ENCODE measurements at places on chromosomes 5 and 9.

- no peak for DNase-seq
Observed at GRCh38 chr5:181024245-181025064, 15.6 kb upstream of the BTNL9 start.

DNA sequence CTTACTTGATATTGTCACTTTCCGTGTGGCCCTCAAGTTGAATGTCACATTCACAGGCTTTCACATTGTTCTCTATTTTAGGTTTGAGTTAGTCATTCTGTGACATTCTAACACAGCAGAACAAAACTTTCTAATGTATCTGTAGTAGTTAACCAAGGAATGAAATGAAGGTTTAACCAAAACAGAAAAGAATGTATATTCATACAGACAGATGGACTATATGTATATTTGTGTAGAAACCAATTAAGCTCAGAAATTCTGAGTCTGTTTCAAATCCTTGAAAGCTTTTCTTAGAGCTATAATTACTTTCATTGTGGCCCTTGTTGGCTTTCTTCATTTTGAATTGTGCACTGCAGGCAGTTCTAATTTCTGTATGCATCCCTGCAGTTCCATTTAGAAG, 654.7 kb downstream of the LRRC70 start:
- DNase-seq, result no peak

DNA sequence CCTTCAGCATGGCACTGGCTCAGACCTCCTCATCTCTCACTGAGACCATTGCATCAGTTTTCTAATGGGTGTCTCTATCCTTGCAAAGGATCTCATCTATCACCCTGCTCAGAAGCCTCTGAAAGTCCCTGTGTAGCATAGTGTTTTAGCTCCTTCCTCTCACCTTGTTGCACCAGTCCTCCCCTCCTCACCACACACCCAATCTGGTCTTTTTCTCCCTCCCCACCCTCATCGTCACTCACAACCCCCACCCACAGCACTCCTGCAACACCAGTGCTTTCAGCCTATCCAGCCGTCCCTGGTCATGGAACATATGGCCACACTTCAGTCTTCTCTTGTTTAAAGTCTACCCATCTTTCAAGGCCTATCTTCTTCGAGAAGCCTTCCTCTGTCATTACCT, 74.5 kb downstream of the ANGPTL2 start:
- DNase-seq, result no peak

DNA sequence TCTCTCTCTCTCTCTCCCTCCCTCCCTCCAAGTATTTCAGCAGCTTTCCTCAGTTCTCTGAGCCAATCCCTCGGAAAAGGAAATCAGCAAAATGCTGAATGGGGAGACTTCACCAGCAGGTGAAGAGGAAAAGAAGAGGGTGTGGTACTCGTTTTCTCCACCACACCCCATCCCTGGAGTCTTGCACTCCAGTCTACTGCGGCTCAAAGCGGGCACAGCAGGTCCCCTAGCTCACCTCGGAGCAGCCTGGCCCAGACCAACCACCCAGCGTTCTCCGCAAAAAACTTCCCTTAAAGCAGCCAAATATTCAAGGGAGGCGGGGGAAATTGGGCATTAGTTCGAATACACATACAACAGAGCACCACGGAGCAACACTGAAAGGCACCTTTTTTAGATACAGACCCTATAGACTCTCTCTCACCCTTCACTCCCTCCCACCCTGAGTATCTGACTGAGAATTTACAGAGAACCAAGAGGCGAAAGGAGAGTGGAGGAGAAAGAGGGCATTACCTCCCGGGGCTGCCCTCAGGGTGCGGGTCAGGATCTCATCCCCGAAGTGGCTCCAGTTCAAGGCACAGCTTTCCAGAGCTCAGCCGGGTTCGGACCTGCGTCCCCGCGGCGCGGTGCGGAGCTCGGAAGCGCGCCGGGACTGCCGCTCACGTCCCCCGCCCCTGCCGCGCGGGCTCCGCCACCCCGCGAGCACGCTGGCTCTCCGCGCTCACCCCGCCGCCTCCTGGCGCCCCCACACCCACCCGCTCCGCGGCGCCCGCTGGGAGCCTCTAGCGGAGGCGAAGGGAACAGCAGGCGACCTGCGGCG, 1638.5 kb upstream of the C9orf72 start:
- DNase-seq, result peak; percentile 50

DNA sequence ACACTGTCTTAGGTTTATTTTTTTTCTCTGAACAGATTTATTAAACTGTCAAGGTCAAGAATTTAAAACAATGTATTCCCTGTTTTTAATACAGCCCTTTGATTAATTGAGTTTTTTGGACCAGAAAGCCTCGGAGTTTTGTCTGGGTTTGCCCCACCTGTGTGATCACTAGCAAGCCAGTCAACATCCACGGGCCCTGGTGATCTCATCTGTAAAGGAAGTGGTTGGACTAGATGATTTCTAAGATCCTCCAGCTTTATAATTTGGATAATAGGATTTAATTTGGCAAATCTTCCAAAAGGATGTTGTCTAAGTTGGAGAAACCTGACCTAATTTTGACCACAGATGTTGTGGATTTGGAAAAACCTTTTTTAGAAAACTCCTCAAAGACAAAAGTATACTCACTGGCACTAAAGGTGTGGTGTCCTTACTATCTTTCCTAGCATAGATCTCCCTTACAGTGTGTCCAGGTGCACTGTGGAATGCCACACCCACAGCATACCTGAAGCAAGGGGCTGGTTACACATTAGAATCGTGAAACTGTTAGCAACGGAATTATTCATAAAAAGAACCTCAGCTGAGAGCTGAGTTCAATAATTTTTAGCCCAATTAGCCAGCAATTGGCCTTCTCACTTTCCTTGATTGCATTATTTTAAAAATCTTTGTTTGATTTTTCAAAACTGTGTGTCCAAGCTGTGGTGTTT, 195.6 kb upstream of the ELL2 start:
- peak; percentile 50 for DNase-seq

DNA sequence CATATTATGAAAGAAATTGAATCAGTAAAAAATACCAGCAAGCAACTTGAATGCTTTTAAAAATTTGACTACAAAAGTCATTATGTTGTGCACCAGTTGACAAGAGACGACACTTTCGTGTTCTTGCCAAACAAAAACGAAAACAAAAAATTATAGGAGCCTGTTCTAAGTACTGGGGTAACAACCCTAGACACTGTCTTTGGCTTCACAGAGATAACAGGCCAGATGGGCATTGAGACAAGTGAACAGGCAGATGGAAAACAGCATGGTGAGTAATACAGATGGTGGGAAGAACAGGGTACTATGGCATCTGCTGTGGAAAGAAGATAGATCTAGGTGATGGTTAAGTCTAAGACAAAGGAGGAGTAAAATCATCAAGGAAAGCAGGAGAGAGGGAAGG, 99.0 kb downstream of the CDH12 start:
- DNase-seq, result no peak

DNA sequence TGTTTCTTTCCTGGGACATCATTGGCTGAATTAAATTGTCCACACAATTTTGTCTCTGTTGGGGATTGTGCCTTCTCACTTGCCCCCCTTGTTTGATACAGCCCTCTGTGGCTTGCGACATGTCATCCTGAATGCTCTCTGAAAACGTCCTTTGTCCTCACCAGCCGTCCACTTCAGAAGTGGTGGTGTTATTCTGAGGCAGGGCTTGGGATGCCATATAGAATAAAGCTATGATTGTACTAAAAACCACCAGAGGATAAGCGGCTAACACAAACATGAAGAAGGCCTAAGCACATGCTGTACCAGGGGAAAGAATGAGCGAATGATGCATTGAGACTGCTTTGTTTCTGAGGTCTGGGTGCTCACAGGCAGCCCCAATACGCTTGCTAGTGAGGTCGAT, 3.5 kb upstream of the SNX30 start:
- DNase-seq, result no peak

DNA sequence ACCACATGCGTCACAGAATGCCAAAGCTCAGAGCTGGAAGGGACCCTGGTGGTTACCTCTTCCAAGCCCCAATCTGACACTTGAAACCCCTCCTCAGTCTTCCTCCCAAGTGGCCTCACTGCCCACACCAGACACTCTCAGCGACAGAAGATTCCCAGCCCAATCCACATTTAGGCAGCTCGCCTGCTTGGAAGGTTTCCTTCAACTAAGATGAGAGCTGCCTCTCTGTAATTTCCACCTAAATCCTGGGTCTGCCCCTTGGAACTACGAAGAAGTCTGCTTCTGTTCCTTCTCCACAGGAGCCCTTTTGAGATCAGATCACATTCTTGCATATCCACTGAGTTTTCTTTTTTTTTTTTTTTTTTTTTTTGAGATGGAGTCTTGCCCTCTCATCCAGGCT, 83.7 kb downstream of the PAX5 start:
- DNase-seq, result no peak

- DNase-seq, result peak; percentile 70
Observed at GRCh38 chr5:132425009-132425937, 55.8 kb downstream of the SLC22A5 start.

- no peak for DNase-seq
Observed at GRCh38 chr9:114290561-114290986, 32.3 kb upstream of the ORM1 start.

DNA sequence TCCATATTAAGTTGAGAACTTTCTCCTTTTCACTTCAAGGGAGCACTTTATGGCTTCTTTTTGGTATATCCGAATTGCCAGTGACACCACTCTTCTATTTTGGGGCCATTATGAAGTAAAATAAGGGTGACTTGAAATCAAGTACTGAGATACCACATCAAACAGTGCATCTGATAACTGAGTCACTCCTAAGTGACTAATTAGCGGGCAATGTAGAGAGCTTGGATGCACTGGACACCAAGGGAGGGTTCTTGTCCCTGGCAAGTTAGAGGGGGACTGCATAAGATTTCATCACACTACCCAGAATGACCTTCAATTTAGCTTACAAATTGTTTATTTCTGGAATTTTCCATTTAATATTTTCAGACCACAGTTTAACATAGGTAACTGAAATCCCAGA, 813.9 kb upstream of the CDH10 start:
- peak; percentile 21 for DNase-seq

DNA sequence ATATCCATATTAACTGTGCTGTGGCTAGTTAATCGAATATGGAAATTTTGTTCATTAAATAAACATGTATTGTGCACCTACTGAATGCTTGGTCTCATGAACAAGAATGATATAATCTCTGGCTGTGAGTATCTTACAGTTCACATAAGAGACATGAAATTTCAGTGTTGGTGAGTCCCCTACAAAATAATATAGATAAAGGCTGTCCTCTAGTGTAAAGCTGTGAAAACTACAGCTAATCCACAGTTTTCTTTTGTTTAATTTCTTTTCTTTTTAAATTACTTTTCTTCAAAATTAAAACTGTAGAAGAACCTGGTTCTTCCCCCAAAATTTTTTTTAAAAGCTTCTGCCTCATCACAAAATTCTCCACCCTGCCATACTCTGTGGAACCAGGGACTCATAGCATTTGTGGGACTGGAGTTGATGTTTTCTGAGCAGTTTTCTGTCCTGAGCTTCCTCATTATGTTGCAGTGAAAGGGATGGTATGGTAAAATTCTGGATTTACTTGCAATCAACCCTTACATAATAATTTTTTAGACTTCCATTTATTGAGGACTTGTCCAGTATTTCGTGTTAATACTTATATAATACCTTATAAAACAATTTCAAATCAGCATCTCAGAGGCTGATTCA, 135.0 kb downstream of the STK32A start:
- DNase-seq, result no peak
